Left colon (tissue), 2 donors: ENCODE measurements at places on chromosomes 4 and X. TPM values are rescaled to one million over a fixed set of nuclear protein-coding genes. Genes with fewer than 3 reads are reported as not detected.

DNA sequence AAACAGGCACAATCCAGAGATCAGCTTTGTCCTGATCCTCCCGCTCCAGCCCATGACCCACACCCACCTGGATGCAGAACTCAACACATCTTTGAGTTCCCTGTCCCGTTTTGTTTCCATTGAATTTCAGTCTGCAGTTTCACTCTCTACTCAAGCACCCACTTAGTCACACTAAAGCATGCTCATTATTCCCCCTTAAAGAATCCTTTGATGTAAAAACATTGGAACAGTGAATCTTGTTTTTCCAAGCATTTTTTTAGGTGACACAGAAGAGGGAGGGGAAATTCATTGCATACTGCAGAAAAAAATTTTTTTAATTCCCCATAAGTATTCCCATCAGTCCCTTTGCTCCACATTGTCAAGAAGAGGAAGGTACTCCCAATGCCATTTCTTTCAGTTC lies 249.7 kb upstream of the TTC29 start:
- DNase-seq: no peak

The DSPP gene
- total RNA-seq: not detected

The NALF2 gene
- 0.70 TPM for total RNA-seq

DNA sequence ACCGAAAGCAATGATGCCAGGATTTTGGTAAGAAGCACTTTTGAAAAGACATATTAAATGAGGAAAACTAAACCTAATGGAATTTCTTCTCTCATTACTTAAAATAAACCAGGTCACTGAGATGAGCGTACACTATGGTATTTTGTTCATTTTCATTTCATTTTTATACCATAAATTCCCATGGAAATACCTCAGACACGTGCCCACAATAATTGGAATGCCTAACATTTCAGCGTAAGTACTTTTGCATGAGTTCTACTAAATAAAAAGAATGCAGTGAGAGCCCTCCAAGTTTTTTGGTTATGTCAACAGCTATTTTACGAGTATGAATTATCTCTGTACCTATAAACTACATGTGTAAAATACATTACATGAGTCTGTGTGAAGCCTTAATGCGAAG lies 3.2 kb downstream of the CAMK2D start:
- DNase-seq: no peak

The ING2 gene
- 14.7 TPM for total RNA-seq
